Hematopoietic multipotent progenitor cell treated with erythropoietin and hydrocortisone succinate and interleukin-3 and kit ligand, for 4 days (in vitro differentiated cells): ENCODE measurements at places on chromosomes 1 and 21.
A peak's percentile ranks its signal among the peaks of the same experiment; 100 is the strongest.

DNA sequence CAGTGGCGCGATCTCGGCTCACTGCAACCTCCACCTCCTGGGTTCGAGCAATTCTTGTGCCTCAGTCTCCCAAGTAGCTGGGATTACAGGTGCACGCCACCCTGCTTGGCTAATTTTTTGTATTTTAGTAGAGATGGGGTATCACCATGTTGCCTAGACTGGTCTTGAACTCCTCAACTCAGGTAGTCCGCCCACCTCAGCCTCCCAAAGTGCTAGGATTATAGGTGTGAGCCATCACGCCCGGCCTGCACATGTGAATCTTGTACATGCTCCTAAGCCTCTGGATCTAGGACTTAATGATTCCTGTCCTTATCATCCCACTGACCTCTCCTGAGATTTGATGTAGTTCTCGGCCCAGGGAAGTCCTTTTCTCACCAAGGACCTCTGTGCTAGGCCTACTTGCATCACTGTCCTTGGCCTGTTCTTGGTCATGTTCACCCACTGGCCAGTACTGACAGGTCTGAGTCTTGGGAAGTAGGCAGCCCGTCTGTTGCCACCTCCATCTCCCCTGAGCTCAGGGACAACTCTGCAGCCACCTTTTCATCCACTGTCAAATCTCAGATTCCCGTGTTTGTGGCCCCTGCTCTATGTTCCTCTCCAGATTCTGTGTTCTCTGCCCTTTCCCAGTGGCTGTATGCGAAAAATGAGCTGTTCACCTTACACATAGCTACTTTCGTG is 9.4 kb downstream of the HYI start:
- DNase-seq, result no peak

- DNase-seq, result no peak
Measured at GRCh38 chr1:171195767-171196166, 10.7 kb downstream of the FMO2 start.

DNA sequence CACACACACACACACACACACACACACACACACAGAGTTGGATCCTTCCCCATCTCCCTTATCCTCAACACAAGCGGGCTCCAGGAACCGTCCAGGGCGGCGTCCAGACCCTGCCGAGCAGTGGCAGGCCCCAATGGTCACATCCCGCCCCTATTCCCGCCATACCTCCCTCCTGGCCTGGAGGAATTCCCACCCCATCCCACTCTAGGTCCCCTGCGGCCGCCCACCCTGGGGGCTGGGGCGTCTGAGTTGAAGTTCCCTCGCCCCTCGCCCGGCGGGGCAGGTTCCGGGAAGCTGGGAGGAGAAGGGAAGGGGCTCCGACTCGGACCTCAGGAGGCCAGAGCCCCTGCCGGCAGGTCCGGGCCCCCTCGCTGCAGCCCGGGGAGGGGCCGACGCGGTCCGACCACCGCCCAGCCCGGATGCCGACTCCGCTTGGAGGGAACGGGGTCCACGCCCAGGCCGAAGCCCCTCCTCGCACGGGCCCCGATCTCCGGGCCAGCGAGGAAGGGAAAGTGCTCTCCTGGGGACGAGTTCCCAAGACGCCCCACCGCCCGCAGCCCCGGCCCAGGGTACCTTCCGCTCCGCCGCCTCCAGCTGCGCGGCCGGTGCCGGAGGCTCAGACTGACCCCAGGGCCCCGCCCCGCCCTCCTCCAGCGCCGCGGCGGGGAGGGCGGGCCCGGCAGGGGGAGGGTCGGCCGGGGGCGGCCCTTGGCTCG is at the start of gene RHOC:
Gene RHOC (minus strand): TSS at position 623 of the 716 bp plus-strand sequence. CDS start 3,328 bp downstream, outside the sequence.
- peak; percentile 75 for DNase-seq

DNA sequence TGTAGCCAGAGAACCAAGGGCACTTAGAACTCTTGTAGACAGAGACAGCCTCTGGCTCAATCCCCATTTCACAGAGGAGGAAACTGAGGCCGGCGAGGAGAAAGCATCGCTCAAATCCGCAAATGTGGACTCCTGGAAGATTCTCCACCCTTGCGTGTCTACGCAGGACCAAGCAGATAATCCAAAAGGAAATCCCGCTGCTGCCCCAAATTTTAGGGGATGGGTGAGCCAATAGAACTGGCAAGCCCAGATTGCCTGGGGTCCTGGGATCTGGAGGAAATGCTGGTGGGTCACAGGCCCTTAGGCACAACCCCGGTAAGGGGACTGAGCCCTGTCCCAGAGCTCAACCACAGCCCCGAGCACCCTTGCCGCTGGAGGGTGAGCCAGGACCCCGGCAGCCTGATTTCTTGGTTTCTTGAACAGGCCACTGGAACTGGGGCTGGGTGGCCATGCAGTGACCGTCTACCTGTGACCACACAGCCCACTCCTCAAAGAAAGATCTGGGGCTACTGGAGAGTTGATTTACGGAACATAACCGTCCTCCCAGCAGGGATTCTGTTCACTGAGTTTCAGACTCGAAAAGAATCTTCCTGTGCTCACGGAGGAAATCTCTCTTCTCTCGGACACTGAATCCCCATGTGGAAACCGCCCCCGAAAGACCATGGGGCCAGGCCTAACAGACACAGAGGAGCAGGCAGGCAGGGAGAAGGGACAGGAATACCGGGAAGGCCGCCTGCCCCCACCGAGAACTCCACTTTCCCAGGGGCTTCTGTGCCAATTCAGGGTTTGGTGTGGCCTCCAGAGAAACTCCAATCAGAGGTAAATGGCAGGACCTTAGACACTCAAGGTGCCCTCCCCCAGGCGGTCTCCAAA is 238.4 kb downstream of the NPHP4 start:
- DNase-seq, result no peak

DNA sequence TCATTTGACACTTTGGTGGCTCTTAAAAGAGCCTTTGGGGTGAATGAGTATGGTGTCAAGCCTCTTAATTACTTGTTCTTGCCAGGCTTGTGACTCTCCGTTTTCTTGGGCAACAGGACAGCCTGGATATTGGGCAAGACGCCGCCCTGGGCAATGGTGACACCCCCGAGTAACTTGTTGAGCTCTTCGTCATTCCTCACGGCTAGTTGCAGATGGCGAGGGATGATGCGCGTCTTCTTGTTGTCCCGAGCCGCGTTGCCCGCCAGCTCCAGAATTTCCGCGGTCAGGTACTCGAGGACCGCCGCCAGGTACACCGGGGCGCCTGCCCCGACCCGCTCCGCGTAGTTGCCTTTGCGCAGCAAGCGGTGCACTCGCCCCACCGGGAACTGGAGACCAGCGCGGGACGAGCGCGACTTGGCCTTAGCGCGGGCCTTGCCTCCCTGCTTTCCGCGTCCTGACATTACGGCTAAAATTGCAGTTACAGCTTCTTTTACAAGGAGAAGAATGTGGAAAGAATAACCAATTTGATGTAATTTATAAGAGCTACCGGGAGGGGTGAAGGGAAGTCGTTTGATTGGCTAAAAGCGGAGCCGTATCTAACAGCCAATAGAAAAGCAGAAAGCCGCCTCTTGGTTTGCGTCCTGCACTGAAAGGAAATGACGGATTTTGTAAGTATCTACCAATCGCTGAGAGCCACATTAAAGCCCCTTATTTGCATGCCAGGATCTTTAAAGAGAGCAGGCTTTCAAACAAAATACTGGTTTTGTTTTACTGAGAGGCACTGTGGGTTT is 11.7 kb upstream of the BOLA1 start:
- DNase-seq, result peak; percentile 99

- no peak for DNase-seq
Measured at GRCh38 chr1:94624203-94624602, 82.6 kb upstream of the F3 start.
